Muscle of leg (tissue), 16 donors: ENCODE measurements at places on chromosomes 2 and 18. TPM values are rescaled to one million over a fixed set of nuclear protein-coding genes. Genes with fewer than 3 reads are reported as not detected.

- DNase-seq: no peak
Measured at GRCh38 chr2:163466331-163467250, 269.2 kb downstream of the FIGN start.

DNA sequence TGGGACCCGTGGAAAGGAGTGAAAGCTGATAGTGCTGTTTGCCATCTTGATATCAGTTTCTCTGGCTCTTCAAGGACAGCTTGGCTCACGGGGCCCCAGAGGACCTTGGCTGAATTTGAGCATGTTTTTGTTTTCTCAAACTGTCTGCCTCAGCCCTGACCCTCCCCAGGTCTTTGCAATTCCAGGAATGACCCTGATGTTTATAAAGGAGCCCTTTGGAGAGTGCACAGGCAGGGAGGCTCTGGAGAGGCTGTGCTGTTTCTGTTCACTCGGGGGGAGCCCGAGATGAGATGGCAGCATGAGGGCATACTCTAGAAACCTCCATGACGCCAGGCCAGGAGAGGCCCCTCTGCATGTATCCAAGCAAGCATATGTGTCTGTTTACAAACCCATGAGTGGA, 16.4 kb downstream of the IGFBP2 start:
- no peak for DNase-seq

GRCh38 chr2:221549143-221549542, 23.0 kb downstream of the EPHA4 start:
- no peak for DNase-seq

DNA sequence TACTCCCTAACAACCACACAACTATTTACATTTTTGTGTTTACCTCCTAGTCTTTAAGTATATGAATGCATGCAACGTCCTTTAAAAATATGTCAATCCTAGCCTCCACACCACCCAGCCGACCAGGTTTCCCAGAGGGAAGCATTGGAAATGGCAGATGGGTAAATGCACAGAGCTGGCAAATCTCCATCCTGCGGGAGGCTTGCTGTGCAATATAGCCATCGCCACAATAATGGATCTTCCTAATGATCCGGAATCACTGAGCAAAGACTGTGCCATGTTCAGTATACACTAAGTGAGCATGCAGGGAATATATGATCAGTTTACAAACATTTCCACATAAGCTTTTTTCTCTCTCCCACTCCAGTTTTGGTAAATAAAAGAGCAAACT, 131.8 kb downstream of the NEDD4L start:
- no peak for DNase-seq

DNA sequence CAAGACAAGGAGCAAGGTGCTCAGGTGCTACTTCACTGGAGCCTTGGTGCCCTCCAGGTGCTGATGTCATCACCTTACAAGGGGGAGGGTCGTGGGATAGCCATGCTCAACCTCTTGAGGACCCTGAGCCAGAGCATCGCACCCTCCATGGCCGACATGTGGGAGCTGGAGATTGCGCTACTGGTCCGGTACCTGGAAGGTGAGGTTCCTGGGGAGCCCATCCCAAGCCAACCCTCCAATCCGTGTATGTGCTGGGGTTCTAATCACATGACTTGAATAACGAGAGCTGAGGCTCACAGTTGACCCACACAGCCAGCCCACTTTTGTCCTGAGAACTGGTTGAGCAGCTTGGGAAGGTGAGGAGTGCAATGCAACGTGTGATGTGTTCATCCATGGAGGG, 25.9 kb downstream of the MROH2A start:
- no peak for DNase-seq

GRCh38 chr2:23042216-23042906, 342.6 kb upstream of the KLHL29 start:
- DNase-seq: peak; percentile 96

DNA sequence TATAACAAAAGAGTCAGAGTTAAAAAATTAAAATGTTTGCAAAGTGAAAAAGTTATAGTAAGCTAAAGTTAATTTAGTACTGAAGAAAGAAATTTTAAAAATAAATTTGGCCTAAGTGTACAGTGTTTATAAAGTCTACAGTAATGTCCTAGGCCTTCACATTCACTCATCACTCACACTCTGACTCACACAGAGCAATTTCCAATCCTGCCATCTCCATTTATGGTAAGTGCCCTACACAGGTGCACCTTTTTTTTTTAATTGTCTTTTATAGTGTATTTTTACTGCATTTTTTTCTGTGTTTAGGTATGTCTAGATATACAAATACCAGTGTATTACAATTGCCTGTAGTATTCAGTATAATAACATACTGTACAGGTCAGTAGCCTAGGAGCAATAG, 562.9 kb downstream of the PIK3C3 start:
- DNase-seq: no peak

- no peak for DNase-seq
Measured at GRCh38 chr18:21489919-21490495, 110.5 kb downstream of the ESCO1 start.

DNA sequence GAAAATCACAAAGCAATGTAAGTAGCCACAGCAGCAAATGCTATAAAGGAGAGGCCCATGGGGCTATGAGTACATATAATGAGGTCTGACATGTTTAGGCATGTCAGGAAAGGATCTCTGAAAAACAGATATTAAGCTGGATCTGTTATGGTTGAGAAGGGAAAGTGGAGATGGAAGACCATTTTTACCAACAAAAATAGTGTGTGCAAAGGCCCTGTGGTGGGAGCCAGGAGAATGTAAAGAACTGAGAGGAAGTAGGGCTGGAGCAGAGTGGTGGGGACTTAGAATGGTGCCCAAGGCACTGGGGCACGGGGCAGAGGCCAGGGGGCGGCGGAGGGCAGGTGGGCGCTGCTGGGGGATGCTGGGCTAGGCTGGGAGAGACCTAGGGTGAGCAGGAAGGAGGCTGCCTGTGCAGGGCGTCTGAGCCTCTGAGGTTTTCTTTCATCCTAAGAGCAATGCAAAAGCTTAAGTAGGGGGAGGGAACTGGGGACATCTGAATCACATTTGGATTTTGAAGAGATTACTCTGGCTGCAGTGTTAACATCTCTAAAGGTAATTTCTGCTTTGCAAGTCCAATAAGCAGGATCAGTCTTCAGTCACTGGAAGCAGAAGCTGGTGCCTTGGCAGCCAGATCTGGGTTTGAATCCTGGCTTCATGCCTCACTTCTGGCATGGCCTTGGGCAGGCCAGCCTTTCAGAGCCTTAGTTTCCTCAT, 4.9 kb upstream of the AGFG1 start:
- DNase-seq: no peak

DNA sequence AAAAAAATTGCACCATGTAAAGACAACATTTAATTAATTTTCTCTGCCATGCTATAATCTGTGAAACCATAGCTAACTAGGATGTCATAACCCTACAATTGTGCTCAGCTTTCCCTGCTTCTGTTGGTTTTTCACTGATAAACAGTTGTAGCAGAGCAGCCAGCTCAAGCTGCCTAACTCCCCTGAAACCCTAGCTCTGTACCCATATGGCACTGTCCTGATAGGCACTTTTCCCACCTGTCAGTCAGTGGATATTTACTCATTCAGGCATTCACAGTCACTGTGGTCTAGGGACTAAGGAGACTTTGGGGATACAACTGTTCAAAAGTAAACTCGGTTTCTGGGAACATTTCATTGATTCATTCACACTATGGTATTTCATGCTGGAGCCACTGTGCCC, 407.0 kb downstream of the DSEL start:
- no peak for DNase-seq

DNA sequence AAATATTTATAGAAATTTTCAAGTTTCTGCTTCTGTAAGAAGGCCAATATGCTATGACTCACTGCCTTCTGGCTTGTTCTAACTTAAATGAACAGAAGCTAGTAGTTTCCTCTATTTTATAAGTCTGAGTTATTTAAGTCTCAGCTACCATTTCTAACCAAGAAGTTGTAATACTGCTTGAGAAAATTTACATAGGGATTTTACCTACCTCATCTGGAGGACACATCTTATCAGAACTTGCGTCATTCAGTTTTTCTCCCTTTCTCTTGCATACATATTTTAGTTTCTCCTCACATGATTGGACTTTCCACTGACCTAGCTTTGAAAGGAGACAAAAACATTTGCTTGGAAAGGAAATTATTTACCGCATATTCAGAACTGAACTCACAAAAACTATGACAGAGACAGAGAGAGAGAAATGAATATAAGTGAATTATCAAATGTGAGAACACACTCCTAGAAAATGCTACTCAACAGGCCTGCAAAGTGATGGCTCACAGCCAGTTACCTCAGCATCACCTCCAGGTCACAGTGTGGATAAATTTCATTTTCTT, 81.1 kb upstream of the CD302 start:
- DNase-seq: no peak

DNA sequence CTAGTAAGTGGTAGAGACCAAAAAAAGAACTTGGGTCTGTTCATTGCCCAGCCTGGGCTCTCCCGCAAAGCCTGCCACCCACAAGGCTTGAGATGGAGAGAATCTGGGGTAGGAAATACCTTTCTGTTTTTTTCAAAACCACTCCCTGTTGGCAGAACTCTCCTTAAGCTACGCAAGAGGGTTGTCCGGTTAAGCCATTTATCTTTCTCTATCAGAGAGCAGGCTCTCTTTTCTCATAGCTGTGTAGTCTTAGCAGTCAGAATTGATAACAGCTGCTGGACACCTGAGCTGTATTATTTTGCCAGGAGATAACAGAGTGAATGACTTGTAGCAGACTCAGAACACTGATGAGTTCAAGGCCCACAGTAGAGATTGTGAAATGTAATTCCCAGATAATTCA, 1088.1 kb downstream of the TSN start:
- DNase-seq: no peak

- DNase-seq: no peak
Measured at GRCh38 chr2:176079285-176079830, 4.4 kb downstream of the EVX2 start.

GRCh38 chr2:232950751-232951150, 62.3 kb downstream of the NGEF start:
- no peak for DNase-seq

DNA sequence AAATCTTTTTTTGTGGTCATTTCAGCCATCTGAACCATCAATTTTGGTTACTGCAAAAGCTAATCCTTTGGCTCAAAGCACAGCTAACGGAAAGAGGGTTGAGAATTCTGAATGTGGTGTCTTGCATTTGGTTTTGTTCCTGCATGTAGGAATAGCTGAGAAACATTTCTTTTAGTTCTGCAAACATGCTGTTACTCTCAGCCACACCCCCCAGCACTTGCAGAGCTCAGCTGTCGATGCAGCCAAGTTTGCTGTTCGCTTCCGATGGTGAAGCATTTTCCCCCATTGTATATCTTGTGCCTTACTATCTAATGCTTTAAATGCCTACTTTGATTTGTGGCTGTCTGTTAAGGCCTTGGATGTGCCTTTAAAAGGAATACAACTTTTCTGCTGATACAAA, 294.9 kb upstream of the FANCL start:
- peak; percentile 13 for DNase-seq

DNA sequence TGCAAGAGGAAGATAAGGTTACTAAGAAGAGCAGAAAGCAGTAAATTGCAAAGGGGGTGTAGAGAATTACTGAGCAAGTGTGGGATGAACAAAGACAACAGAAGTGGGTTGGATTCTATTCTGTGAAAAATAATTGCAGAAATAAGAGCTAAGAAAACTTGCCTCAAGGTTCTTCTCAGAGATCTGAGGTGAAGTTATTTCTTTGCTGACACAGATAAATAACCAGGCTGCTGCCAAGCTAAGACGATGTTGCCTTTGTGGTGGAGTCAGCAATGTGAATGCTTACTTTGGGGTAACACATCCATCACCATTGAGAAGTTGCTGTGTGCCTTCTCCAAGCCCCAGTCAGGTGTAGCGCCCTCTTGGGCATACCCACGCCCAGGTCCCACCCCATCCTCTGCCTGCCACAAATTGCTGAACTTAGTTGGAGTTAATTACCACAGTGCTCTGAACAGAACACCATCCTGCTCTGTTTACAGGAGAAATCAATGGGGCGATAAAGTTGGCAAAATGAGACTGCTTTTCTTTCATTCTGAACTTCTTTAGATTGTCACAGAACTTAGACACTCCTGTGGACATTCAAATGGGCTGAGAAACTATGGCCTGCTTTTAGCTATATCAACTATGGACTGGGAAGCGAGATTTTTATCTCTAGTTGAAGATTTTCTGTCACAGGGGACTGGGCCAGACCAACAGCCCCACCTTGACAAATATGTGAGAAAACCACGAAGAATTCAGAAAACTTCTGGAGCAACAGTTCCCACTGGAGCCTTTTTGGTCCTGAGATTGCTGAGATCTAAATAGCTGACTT, 283.6 kb downstream of the TMX3 start:
- no peak for DNase-seq

DNA sequence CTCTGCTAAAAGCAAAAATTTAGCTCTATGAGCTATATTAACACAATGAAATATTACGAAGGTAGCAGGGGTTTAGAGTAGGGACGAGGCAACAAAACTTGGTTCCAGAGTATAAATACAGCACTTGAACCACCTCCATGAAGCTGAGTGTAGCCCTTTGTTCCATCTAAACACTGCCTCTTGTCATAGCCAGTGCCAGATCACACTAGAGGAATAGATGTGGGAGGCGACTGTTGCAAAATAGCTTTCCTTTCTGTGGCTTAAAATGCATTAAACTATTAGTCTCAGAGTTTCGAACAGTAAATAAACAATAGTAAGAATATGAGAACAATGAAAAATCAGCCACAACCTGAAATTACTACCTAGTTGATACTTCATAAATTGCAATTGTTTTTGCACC, 29.8 kb downstream of the PIEZO2 start:
- no peak for DNase-seq

DNA sequence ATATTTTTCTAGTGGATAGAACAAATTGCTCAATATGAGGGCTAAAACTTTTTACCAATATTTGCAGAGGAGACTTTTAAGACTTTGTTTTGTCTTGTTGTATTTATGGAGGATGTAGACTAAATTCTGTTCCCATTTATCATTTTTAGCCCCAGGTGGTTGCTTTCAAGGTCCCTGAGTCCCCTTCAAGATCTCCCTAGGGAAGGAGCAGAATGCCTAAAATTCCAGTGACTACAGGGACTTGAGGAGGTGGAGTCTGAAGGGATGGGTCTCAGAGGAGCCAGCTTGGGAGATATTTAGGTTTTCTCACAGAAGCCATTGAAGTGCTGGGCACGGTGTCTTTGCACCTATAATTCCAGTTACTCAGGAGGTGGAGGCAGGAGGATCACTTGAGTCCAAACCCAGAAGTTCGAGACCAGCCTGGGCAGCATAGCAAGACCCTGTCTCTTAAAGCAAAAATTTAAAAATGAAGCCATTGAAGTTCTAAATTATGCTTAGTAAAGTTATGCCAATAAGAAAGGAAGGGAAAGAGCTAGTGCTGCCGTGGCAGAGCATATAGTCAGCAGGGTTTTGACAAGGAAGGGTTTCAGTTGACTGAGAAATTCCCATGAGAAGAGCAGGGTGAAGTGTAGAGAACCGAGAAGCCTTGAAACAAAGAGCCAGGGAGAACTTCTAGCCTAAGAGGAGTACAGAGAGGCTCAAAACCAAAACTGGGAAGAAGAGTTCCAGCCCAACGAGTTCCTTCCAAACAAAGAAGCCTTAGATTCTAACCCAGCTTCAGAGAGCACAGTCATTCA, 43.4 kb downstream of the COMMD1 start:
- no peak for DNase-seq

Gene PRKAG3
- 13.3 TPM for polyA plus RNA-seq

Gene SPP2
- polyA plus RNA-seq: not detected

Gene KCNG2
- 0.82 TPM for polyA plus RNA-seq

Gene GAREM2
- polyA plus RNA-seq: 6.3 TPM

Gene UGT1A10
- polyA plus RNA-seq: not detected

Gene E2F6
- 23.2 TPM for polyA plus RNA-seq

Gene ALK
- polyA plus RNA-seq: 0.10 TPM
